M059J (cell line): ENCODE measurements at places on chromosomes 1 and 21.

GRCh38 chr1:8465013-8465412, 147.1 kb downstream of the SLC45A1 start:
- DNase-seq = no peak

DNA sequence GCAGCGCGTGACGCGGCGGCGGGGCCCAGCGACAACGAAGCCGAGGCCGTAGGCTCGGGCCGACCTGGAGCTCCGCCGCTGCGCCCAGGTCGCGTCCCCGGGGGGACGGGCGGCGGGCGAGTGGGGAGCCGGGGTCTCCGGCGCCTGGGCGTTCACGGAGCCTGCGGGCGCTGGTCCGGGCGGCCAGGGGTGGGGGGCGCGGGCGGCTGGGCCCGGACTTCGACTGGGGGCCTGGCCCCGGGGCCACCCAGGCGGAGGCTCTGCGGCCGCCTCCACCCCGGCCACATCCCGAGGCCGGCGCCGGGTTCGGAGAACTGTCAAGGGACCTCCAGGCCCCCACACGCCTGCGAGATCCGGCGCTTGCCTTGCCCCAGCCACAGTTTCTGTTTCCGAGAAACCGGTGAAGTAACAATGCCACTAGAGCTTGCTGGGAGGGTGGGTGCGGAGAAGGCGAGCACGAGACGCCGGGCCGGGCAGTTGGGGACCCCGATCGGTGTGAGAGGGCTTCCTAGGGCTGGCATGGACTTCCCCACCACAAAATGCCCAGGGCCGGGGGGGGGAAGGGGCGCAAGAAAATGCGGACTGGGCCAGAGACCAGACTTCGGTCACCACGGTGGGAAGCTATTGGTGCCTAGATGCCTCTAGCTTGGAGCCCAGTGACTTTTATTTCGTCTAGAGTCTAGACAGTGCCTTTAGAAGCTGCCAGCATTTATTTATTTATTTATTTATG, 501 bp downstream of the FBXO6 start:
- peak; percentile 40 for DNase-seq

DNA sequence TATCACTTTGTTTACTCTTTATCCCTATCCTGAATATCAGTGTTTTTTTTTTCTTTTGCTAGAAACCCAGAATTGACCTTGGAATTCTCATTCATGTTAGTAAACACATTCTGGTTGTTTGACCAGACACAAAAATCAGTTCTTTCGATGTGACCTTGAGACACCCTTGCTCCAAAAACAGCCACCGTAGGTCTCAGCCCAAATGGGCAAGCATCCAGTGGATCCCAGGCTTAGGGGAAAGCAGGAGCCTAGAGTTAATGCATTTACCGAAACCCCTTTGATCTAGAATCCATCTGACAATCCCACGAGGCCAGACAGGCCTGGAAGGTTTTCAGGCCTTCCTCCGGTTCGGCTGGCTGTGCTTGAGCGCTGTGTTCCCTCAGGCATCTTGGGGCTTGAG, 47.6 kb downstream of the IRF2BP2 start:
- no peak for DNase-seq

GRCh38 chr1:195686764-195687163, 921.5 kb downstream of the KCNT2 start:
- no peak for DNase-seq

GRCh38 chr1:117179471-117179870, 31.3 kb downstream of the VTCN1 start:
- DNase-seq = no peak

- DNase-seq = peak; percentile 10
These were observed 804.6 kb upstream of the CXADR start for GRCh38 chr21:16708101-16708835.

DNA sequence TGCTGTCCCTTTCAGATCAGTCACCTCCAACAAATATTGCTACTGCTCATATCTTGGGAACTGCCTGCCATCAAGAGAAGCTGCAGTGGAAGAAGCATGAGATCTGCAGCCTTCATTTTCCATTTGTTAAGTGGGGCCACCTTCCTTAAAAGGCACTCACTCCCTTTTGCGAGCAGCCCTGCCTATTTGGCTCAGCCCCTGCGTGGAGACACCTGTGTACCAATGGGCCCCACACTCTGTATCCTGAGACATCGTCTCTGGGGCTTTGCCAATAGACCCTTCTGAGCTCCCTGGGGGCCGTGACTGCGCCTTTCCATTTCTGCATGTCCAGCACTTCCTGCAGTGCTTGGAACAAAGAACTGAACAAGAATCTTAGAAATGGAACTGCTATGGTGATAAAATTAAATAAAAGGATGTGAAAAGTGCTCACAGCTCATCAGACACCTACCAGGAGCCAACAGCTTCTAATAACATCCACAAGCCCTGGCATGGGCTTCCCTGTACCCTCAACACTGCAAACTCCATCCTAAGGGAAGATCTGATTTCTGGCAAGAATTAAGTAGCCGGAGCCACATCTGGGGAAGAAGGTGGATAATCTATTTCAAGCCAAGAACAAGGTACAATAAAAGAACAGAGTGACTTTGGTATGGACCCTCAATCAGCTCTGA, 36.7 kb downstream of the PARP1 start:
- no peak for DNase-seq

DNA sequence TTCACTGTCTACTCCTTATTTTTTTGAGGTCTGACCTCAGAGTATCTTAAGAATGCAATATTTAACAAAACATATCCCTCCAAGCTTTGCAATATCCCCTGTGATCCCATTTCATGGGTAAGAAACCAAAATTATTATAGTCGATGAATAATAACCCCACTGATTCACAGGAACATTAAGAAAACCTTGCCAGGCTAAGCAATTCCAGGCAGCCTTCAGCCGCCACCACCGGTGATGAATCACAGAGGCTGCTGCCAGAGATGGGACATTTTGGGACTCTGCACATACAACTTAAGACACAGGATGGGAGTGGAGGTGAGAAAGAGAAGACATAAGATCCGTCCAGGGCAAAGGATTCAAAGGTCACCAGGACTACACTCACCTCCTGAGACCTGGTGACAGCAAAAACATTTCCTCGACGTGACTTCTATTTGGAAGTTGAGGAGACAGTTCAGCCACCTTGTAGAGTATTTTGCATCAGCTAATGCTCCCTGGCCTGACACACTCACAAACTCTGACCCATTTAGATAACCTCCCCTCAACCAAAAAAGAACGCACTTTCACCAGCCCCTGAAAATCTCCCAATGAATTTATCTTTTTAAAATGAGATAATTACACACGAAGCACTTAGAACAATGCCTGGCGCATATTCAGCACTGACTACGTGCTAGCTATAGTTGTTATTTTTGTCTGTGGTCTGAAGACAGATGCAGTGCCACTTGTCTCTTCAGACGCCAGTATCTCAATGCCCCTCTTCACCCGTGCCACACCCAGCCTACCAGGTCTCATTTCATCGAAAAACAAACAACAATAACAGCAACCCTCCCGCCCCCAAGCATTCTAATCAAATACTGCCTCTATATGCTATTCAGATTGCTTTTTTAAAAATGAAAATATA, 17.8 kb upstream of the OVAAL start:
- DNase-seq = peak; percentile 72

GRCh38 chr1:37667023-37667671, 25.2 kb upstream of the CDCA8 start:
- no peak for DNase-seq

- peak; percentile 98 for DNase-seq
These were observed 3.4 kb upstream of the PLEKHM2 start for GRCh38 chr1:15680561-15681348.

DNA sequence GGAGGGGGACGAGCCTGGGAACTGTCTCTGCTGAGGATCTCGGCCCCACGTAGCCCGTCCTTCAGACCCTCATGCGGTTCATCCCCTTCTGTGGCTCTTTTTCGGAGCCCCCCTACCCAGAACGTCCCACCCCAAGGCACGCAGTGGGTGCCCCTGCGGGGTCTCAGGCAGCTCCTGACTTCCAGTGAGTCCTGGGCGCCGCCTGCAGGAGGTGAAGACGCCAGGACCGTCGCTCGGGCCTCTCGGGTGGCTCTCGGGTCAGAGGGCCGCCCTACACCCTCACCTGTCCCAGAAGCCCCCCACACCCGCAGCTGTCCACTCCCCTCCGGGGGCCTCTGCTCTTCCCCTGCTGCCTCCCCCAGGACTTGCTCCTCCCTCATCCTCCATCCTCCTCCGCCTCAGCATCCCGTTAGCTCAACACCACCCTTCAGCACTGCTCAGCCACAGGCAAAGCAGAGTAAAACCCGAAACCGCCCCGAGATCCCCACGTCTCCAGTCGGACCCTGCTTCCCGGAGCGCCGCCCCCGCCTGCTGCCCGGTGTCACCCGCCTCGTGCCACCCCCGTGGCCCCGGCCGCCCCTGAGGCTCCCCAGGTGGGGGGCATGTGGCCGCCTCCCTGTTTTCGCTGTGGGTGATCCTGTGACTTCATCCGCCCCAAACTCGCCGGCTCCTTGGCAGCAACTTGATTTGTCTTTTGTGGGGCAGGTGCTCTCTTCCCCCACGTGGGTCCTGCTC, 13.3 kb upstream of the POFUT2 start:
- no peak for DNase-seq

DNA sequence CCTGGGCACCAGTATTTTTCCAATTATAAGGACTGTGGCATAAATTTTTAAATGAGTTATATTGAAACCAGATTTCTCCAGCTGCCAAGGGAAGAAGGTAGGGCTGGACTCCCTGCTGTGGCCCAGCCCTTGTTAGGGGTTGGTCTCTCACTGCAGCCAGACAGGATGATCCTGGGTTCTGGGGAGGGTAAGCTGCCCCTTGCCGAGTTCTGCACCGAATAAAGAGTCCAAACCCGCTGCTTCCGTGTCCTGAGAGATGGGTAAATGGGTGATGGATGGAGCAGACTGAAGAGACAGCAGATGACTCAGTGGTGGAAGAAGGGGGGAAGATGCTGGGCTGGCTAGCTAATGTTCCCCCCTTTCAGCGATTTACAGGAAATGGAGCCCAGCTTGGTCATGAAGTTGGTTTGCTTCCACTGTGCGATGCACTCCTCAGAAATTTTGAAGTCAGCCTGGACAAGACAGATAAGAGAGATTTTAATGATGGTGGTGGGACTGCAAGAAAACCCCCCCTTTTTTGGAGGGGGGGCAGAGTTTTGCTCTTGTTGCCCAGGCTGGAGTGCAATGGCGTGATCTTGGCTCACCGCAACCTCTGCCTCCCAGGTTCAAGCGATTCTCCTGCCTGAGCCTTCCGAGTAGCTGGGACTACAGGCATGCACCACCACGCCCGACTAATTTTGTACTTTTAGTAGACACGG, 41.4 kb downstream of the YARS1 start:
- DNase-seq = peak; percentile 63

DNA sequence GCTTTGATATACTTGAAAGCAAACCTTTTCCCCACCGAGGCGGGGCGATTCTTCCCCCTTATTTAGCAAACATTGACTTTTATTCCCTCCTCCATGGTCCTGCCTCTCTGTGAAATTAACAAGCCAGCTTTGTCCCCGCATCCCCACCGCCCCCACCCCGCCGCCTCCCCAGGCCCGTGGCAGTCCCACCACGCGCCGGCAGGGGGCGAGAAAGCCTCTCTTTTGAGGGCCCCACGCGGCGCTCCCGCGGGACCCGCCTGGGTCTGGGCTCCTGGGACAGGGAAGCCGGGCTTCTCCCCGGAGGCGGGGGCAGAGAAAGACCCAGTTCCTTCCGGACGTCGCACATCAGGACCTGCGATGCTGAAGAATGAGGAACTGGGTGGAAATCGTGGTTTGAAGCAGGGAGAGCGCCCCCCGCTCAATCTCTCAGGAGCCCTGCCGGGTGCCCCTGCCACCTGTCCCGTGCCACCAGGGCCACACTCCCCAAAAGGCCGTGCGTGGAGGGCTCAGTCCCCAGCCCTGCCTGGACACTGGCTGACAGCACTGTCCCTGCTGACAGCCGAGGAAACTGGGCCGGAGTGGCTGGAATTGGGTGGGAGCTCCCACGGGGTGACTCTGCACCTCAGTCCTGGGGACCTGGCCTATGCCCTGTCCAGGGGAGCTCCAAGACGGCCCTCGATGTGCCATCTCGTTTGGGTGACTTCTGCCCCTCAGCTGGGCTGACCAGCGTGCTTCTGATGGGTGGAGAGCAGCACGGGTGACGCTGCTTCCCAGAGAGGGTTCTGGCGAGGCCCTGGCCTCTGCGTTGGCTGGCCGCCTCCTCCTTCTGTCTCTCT, 8.6 kb upstream of the ACTRT2 start:
- peak; percentile 7 for DNase-seq

GRCh38 chr1:169217636-169218035, 111.1 kb downstream of the ATP1B1 start:
- DNase-seq = no peak

- no peak for DNase-seq
These were observed 7.2 kb downstream of the FPGT start for GRCh38 chr1:74205266-74205665.

- DNase-seq = no peak
These were observed 103.1 kb downstream of the RPS6KC1 start for GRCh38 chr1:213154056-213154685.

DNA sequence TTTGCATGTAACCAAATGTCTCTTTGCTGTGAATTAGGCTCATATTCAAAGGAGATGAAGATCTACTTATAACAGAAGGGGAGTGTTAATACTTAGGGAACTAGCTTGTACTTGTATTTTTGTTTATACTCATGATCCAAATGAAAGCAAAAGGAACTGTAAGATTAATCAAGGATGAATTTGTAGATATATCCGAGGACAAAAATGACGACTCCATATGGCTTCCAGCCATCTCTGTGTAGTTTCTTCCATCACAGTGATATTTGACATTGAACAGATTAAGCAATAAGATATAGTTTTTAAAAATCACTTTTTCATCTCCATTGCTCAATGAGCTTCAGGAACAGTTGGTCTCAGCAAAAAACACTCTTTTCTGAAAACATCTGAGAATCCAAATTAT, 257.4 kb upstream of the CAMK1G start:
- DNase-seq = no peak

GRCh38 chr1:66931590-66931989, 6.8 kb downstream of the MIER1 start:
- no peak for DNase-seq

- peak; percentile 94 for DNase-seq
These were observed 75.0 kb upstream of the DUSP10 start for GRCh38 chr1:221816899-221817298.

GRCh38 chr1:151144474-151145303, 1.7 kb downstream of the SEMA6C start:
- peak; percentile 23 for DNase-seq

- no peak for DNase-seq
These were observed 23.1 kb upstream of the PDPN start for GRCh38 chr1:13560541-13560940.

- no peak for DNase-seq
These were observed 36.0 kb downstream of the PABPC4 start for GRCh38 chr1:39540504-39541031.

DNA sequence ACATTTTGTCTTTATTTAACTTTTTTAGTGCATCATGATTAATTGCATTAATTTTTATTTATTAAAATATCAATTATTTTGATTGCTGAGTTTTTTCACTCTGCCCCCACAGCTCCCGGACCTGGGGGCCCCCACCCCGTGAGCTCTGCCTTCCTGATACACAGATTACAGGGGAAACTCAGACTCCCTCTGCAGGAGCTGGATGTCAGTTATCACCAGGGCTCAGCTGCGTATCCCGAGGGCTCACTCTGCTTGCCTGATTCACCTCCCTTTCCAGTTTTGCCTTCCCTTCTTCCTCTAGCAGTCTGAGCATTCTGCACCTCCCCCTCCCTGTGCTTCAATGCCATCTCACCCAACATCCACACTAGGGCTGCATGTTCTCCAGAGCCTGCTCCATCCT, 98.2 kb downstream of the ATP1A1 start:
- no peak for DNase-seq
